ENCODE measurements at places on chromosomes 3 and 15.

GRCh38 chr15:99303907-99304306, 52.6 kb downstream of the LRRC28 start:
- DNase-seq, result no peak

DNA sequence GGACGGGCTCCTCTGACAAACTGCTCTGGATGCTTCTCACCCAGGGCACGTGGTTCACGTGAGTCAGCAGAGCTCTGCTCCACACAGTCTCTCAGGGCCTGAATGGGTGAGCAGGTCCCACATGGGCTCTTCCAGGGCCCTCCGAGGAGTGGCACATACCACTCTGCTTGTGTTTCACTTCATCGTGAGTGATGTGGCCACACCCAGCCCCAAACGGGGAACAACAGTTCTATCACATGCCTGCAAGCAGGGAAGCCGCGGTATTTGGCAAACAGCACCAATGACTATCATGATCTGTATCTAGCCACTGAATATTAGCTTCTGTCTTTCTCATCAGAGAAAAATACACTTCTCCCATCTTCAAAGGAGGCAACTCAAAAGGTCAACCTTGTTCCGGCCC, 352.8 kb downstream of the GABRG3 start:
- no peak for DNase-seq

DNA sequence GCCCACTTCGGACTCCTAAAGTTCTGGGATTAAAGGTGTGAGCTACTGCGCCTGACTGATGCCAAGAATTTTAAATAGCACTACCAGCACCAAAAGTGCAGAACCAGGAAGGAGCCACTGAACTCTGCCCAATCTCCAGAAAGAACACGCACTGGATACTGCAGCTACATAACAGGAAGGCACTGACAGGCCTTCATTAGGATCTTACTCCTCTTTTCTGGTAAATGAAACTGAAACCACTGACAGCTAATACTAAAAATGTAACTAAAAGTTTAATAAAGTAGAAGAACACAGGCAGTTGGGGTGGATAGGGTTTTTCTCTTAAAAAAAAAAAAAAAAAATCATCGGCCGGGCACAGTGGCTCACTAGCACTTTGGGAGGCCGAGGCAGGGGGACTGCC, 74.1 kb upstream of the CHRM5 start:
- DNase-seq, result no peak

- DNase-seq, result no peak
Measured at GRCh38 chr15:57344282-57344681, 32.0 kb upstream of the CGNL1 start.

- DNase-seq, result no peak
Measured at GRCh38 chr3:133629146-133629545, 32.6 kb downstream of the TOPBP1 start.

- no peak for DNase-seq
Measured at GRCh38 chr15:83092309-83092976, 15.0 kb upstream of the TM6SF1 start.

GRCh38 chr3:42434777-42435380, 24.5 kb upstream of the LYZL4 start:
- no peak for DNase-seq

DNA sequence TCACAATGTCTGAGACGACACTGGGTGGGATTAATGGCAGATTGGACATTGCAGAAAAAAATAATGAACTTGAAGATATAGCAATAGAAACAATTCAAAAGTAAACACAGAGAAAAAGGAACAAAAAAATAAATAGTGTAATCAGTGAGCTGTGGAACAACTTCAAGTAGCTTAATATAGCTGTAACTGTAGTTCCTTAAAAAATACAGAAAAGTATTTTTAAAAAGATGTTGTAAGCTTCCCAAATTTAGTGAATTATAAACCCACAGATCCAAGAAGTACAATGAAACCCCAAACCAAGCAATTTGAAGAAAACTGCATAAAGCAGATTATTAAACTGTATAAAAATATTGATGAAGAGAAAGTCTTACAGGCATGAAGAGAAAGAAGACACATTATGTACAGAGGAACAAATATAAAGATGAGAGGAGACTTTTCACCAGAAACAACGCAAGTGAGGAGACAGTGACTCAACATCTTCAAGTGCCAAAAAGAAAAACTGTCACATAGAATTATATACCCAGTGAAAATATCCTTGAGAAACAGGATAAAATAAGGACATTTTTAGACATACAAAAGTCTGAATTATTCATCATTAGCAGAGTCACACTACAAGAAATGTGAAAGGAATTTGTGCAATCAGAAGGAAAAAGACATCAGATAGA, 176.4 kb downstream of the NFKBIZ start:
- DNase-seq, result no peak

DNA sequence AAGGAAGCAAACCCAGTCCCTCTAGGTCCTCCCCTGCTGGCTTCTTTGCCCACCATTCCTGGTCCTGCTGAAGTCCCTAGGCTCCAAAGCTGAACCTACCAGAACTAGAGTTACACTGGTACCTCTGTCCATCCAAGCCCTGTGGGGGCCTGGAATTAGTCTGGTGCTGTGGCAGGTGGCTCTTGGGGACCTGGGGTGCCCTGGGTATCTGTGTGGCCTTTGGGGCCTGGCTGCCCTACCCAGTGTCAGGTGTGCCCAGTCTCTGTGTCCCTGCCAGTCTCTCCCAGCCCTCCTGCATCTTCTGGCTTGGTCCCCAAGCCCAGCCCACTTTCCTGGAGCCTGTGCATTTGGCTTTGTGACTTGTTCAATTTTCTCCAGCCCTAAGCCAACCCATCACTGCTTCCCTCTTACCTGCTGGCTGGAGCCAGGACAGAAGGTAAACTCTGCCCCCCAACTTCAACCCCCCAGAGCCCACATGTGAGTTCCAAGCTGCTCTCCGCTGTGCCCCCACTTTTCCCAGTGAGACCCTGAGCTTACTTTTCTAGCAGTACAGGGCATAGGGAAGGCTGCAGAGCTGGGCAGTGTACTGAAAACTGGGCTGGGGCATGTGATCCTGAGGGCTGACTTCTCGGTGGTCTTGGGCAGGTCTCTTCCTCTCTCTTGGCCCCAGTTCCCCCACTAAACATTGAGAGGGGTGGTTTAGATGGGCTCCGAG, 28.3 kb upstream of the HHATL start:
- DNase-seq, result no peak

GRCh38 chr3:13125092-13126015, 52.1 kb upstream of the IQSEC1 start:
- DNase-seq, result no peak

- no peak for DNase-seq
Measured at GRCh38 chr3:136620436-136620835, 131.7 kb downstream of the STAG1 start.

DNA sequence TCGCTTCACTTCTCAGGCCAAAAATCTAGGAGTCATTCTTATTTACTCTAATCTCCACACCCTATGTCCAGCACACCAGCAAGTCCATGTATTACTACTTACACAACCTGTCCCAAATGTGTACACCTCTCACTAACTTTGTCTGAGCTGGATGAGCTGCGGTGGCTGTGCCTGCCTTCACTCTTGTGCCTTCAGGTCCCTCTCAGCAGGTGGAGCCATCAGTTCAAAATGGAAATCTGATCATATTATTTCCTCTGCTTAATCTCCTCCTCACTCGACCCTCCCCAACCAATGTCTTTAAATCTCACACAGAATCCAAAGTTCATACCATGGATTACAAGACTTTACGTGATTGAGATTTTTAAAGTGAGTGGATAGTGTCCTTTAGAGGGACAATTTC, 82.8 kb downstream of the SSR3 start:
- no peak for DNase-seq

DNA sequence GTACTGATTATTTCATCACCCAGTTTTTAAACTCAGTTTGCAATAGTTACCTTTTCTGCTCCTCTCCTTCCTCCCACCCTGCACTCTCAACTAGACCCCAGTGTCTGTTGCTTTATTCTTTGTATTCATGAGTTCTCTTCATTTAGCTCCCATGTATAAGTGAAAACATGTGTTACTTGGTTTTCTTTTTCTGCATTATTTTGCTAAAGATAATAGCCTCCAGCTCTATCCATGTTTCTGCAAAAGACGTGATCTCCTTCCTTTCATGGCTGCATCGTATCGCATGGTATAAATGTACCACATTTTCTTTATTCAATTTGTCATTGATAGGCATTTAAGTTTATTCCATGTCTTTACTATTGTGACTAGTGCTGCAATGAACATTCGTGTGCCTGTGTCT, 79.0 kb downstream of the NAALADL2 start:
- no peak for DNase-seq

GRCh38 chr3:46931631-46932331, 44.8 kb downstream of the CCDC12 start:
- DNase-seq, result no peak

GRCh38 chr3:72274493-72275330, 489.8 kb upstream of the PROK2 start:
- peak; percentile 57 for DNase-seq

DNA sequence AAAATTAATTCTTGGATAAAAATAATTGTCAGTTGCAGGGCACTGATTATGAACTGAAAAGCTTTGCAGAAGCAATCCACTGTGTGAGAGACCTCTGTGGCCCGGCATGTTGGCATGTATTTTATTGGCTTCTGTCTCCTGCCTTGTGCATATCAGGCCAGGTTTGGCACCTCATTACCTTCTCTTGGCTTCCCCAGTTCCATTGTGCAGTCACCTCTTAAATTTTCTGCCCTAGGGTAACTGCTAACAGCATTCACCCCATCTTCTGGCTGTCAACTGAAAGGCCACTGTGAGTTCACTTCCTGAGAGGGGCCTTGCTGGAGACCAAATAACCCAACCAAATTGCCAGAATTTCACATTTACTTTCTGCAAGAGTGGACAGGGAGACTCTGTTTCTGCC, 92.7 kb upstream of the RARB start:
- peak; percentile 36 for DNase-seq

- DNase-seq, result peak; percentile 12
Measured at GRCh38 chr3:42535981-42536784, 33.7 kb downstream of the VIPR1 start.

GRCh38 chr3:117567382-117567781, 857.8 kb downstream of the TUSC7 start:
- DNase-seq, result no peak

GRCh38 chr15:73678498-73678897, 5.7 kb upstream of the CD276 start:
- DNase-seq, result no peak

DNA sequence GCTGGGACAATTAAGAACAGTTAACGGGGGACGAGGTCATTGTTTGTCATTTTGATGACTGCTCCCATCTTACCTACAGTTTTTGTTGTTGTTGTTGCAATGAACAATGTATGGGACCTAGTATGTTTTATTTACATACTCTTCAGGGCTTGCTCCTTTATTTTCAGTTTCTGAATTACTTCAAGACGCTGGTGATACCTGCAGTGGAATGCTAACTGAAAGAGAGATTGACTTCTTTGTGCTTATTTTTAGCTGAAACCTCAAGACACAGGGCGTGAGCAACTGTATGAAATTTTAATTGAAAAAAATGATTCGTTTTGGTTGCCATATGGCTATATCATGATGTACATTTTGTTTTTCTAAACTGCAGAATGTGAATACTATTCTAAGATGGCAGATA, 297.9 kb downstream of the EDEM1 start:
- DNase-seq, result no peak

DNA sequence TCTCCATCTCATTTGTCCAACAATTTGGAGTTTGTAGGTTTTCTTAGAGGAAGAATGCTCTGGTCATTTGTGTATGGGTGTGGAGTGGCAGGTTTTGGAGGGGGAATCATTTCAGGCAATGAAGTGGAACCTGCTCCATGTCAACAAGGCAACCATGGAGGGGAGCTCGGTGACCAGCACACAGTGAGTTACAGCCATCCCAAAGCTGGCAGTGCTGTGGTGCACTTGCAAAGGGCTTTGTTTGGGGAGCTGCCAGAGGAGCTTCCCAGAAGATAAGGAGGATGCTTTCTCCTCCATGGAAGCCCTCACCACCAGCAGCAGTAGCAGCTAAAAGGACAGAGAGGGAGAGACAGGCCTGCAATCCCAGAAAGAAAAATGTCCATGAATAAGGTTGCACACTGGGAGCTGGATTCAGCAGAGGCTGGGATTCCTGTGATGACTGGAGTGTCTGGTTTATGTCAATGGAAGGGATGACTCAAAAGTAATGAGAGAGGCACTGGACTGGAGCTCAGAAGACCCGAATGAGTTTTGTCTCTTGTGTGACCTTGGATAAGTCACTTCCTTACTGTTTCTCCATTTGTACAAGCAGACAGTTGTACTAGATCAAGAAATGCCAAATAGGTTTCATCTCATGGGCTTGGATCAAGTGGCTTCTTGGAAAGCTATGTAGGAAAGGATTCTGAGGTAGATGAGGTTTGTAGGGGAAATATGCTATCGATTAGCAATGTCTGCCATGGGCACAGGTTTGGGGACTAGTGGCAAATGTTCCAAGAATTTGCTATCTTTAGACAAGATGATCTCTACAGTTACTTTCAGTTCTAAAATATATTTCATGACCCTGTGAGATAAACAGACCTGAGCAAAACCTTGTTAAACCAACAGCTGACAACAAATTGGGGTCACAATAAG, 27.2 kb upstream of the UBE2Q2 start:
- DNase-seq, result no peak

DNA sequence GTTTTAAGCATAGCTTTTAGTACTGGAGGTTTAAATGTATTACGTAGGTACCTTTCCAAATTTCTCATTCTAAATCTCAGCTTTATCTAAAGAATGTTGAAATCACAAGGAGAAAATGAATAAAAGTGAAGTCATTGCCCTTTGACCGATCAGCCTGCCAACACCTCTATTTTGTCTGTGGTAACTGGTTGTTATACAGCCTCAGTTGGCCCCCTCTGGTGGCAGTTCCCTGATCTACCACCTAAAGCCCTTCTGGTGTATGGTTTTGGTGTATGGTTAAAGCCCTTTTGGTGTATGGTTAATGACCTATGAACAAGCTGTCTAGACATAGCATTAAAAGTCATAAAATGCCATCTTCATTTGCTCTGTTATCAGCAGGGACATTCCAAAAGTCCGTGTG, 378.2 kb upstream of the AZI2 start:
- DNase-seq, result no peak

DNA sequence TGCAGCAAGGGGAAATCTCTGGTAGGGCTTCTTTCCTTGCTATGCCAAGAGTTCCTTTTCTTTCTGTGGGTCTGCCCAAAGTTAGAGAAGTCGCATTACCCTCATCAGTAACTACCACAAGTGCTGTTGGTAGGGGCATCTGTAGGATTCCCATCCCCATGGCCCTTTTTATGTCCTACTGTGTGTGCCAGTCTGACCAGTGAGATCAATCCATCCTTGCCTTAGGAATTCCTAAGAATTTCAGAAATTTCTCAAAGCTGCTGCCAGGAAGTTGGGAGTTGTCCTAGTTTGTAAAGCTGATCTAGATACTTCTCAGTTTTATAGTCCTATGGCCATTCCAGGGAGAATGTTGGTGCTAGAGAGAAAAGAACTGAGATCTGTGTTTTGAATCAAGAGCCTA, 36.5 kb downstream of the SH3GL3 start:
- no peak for DNase-seq

DNA sequence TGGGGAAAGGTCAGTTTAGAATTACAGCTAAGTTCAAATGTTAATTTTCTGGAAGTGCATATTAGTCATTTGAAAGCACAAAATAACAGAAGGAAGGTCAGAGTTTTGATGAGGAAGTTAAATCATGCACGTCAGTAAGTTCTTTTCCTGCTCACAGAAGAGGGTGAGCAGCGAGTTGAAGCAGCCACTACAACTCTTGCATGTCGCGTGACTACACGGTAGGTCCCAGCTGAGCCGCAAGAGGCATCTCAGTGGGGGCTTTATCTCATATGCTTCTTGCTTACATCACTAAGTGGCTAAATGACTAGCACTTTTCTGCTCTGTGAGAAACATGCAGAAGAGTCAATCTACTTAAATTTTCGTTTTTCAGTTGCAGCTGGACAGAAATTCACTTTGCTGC, 21.3 kb upstream of the SEC62 start:
- no peak for DNase-seq
